ENCODE measurements at places on chromosomes 3 and 15.

- no peak for ATAC-seq
Observed at GRCh38 chr3:10599444-10599843, 94.1 kb upstream of the ATP2B2 start.

- ATAC-seq, result no peak
Observed at GRCh38 chr15:85761635-85762034, 33.1 kb downstream of the KLHL25 start.

GRCh38 chr3:117651246-117651645 lies 941.7 kb downstream of the TUSC7 start:
- no peak for ATAC-seq

DNA sequence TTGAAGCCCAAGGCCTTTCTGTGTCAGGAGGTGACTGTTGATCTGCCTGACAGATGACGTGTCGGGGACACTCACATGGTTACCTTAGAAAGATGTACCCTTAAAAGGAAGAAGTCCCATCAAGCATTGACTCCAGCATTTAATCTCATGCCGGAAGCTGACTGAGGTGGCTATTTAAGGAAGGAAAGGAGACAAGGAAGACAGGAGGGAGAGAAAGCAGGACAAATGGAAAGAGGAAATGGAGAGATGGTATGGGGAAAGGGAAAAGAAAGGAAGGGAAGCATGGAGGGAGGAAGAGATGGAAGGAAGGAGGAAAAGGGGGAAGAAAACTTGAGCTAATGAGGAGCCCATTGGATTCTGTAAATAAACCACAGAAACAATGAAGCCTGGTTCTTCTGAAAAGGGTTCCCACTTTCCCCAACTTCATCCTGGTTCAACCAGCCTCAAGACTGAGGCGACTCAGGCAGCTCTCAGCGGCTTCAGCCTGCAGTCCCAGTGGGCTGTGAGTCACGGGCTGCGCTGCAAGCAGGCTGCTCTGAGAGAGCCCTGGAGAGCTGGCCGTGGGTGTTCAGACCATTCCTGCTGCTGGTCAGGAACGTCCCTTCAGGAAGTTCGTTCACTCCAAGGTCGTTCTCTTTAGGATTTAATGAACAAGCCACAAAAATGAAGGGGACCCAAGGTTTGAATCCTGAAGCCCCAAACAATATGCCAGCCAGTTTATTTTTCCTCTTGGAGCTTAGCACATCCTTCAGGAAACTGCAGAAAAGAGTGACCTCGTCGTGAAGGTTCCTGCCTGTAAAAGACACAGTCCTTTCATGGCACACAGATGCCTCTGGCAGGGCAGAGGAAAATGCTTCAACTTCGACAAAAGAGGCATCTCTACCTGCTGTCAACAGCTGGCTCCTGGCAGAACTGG lies 69.6 kb upstream of the THBS1 start:
- ATAC-seq, result no peak

- no peak for ATAC-seq
Observed at GRCh38 chr3:41518626-41519025, 319.3 kb downstream of the CTNNB1 start.

GRCh38 chr3:107263269-107264021 lies 113.8 kb upstream of the CCDC54 start:
- no peak for ATAC-seq

DNA sequence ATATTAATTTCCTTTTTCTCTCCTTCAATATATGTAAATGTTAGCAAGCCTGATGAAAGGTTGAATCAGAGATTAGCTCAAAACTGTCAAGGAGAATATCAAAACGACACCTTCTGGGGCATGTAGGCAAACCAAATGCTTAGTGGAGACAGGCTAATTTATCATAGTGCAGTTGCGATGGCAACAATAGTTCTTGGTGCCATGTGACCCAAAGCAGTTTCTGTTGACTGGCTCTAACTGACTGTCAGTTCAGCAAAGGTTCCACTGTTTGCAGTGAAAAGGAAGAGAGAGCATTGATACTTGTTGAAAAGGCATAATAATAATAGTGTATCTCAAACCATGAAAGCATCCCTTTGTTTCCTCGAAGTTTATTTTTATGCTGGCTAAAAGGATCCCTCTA lies 513.9 kb downstream of the NLGN1 start:
- no peak for ATAC-seq

- no peak for ATAC-seq
Observed at GRCh38 chr3:27253391-27253790, 115.8 kb downstream of the NEK10 start.

- no peak for ATAC-seq
Observed at GRCh38 chr3:44511238-44511566, 33.7 kb upstream of the ZNF445 start.

DNA sequence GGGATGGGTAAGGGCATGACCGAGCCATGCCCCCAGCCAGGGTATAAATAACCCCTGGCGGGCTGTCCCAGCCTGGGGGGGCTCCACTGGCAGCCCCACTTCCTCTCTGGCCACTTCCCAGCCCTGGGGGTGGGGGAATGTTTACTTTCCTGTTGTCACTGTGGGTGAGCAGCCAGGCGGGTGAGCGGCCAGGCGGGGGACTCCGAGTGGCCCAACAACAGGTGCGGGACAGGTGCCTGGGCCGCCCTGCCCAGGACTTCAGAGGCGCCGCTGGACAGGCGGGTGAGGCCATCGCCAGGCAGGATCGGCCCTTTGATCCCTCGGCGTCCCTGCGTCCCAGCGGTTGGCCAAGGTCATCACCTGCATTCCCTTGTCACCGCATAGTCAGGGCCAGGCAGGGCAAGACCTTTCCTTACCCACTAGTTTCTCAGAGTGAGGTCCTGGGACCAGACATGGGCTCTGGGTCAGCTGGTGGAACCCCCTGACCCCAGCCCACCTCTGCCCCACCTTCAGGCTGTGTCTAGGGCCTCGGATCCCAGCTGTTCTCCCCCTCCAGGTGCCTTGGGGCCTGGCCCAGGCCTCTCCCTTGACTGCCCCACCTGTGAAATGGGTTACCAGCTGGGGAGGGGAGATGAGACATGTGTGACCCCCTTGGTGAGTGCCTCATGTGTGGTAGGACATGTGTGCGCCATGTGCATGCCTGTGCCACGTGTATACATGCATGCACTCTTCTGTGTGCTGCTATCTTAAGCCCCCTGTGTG lies 16.6 kb downstream of the SEMA3F start:
- no peak for ATAC-seq

DNA sequence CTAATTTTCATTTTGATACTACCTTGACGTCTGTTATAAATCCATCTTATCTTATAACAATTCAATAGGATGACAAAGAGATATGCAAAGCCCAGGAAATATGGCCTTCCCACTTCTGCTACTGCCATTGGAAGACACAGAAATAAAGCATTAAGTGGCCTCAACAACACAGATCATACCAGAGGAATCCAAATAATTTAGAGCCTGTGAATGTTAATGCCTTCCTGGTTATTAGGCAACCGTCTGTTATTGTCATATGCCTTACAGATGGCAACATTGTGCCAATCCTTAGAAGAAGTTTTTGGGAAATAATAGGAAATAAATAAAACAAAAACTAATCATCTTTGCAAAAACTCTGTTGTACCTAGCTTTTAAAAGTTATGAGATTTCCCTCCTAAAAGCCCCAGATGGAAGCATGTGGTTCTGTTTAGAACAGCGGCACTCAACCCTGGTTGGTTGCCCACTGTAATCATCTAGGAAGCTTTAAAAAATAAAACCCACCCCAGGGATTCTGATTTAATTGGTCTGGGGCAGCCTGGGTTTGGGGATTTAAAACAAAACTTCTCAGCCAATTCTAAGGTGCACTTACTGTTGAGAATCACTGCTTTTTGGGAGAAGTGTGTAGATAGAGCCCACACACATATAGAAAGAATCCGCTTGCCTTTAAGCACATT lies 704.8 kb upstream of the CFAP20DC start:
- no peak for ATAC-seq

GRCh38 chr3:77460326-77460725 lies 420.4 kb downstream of the ROBO2 start:
- no peak for ATAC-seq

DNA sequence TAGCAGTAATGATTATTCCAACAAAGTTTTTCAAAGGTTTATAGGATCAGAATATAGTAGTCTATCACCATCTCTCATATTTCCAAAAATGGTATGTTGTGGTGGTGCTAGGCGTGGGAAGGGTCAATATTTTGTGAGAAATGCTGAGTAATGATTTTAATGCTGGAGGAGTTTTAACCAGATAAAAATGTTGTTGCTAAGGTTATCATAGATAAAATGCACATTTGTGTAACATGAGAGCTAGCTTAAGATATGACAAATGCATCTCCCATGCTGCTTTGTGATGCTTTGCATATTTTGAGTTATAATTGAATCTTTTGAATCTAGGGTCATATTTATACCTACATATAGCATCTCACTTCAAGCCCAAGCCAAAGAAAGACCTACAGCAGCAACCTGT lies 103.9 kb upstream of the ROBO1 start:
- ATAC-seq, result no peak

- ATAC-seq, result peak; percentile 92
Observed at GRCh38 chr3:122564155-122564912, at the start of the genes DTX3L and PARP9. TSS of gene DTX3L (plus strand) at chr3:122564338. CDS start at chr3:122564427, 89 bp downstream. TSS of gene PARP9 (minus strand) at chr3:122564300. CDS start at chr3:122559620, 4,680 bp downstream.

GRCh38 chr15:64532521-64533315 lies 72.3 kb downstream of the ZNF609 start:
- no peak for ATAC-seq

- no peak for ATAC-seq
Observed at GRCh38 chr15:33089878-33090757, 104.4 kb downstream of the FMN1 start.

- no peak for ATAC-seq
Observed at GRCh38 chr3:172289583-172289982, 158.7 kb downstream of the GHSR start.

GRCh38 chr3:126126286-126126685 lies 42.4 kb upstream of the SLC41A3 start:
- ATAC-seq, result no peak

GRCh38 chr15:99708563-99708962 lies 24.7 kb downstream of the LYSMD4 start:
- no peak for ATAC-seq

DNA sequence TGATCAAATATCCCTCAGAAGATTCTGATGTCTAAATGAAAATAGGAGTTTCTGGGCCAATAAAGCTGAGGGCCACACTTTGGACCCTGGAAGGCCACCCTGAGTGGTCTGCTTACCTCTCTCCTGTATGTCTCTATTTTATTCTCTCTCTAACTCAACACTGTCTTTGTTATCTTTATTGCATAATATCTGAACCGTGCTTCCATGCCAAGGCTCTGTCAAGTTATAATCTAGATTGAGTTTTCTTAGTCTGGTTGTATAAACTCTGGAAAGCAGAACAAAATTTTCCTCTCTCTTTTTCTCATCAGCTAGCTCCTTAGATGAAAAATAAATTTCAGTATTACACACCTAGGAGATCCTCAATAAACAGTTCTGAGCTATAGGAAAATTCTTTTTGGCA lies 36.2 kb upstream of the ACTL6A start:
- ATAC-seq, result no peak

DNA sequence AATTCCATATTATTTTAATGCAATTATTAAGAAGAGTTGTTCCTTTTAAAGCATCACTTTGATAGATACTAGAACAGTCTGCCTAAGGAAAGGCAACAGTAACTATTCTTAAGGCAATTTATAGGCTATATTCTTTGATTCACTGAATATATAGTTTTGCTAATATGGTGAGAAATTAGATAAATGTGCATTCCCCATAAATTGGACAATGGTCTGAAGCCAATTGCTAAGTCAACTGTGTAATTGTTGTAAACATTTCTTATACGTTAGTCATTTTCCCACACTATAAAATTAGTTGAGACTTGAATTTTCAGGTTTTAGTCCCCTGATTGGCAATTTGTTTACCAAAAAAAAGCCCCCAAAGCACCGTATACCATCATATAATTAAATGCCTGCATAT lies 263.0 kb upstream of the NECTIN3 start:
- no peak for ATAC-seq

DNA sequence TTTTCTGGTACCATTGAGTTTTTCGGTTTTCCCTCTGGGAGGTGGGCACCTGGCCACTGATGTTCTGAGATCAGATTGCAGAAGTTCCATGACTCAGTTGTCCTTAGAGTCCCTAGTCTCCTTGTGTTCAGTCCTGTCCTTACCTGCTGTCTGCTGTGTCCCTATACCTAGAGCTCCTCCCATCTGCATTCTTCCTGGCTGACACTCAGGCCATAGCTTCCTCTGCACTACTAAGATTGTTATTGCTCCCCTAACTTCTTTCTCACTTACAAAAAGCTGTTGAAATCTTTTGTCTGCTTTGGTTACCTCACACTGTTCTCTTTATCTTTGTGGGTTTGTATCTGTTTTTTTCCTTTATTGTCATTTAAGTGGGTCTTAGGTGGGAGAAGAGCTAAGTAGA lies 13.2 kb downstream of the USP3 start:
- ATAC-seq, result peak; percentile 20

GRCh38 chr3:13077431-13078162 lies 4.4 kb upstream of the IQSEC1 start:
- no peak for ATAC-seq

All from stimulated activated memory B cell treated with anti-CD40 and anti-IgM and Interleukin-4, amounts not matched to agents 10 μg/mL and 1 μg/mL and 100 μg/mL, for 72 hours (primary cell).